ENCODE measurements at places on chromosomes 6 and 20.

DNA sequence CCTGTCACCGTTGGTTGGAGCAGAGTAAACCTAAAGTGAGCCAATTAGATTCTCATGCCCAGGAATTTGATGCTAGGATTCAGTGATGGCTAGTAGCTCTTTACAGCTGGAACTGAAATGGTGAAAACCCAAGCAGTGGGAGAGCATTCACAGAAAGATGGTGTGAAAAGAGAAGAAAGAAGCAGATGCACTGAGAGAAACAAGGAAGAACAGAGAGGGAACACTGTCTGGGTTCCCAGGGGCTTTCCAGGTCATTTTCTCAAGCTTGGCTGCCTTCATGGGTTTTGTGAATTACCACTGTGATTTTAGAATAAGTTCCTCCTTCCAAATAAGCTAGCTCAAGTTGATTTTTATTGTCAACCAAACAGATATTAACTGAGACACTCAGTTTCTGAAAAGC, 104.1 kb upstream of the AKIRIN2 start:
- DNase-seq, result no peak

GRCh38 chr6:35624341-35625070, 64.2 kb downstream of the FKBP5 start:
- DNase-seq, result no peak

GRCh38 chr6:122753688-122754056, 25.8 kb upstream of the FABP7 start:
- no peak for DNase-seq

DNA sequence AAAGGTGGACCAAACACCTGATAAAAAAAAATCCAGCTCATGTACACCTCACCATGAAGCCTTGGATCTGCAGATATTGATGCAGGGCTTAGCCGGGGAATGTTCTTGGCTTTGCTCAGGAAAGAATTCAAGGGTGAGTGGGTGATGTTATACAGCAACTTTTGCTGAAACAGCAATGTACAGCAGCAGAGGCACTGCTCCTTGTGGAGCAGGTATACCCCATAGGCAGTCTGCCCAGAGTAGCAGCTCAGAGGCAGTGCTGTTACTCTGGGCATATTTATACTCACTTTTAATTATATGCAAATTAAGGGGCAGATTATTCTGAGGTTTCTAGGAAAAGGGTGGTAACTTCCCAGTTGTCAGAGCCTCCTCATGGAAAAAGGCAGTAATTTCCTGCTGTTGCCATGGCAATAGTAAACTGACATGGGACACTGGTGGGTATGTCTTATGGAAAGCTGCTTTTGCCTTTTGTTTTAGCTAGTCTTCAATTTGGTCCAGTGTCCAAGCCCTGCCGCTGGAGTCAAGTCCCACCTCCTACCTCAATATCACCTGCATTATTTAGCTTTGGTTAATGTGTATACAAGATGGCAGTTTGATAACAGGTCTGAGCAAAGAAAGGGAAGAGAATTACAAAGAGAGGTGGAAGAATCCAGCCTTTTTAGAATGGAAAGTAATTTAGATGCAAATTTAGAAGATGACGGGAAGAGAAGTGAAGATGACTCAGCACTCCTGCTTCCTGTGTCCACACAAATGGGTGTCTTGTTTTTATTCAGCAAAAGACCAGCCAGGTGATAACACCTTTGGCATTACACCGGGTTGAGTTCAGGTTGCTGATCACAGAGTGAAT, 110.1 kb upstream of the JAG1 start:
- no peak for DNase-seq

DNA sequence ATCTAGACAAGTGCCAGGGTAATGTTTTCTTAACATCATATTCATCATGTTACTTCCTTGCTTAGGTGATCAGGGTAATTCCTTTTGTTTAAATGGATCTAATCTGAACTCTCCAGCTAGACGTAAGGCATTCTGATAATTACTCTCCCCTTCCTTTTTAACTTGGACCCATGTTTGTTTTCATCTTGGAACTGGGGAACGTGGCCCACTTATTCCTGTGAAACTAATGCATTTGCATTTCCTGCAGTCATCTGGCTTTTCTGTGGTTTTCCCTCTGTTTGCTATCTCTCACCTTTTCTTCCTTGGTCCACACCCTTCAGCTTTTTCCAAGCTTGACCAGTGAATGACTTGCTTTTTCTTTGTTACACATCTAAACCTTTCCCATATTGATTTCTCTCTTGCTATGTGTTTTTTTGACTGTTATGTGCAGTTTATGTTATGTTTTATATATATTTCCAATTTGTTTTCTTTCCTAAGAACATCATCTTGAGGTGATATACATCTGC, 33.3 kb downstream of the SLX4IP start:
- no peak for DNase-seq

DNA sequence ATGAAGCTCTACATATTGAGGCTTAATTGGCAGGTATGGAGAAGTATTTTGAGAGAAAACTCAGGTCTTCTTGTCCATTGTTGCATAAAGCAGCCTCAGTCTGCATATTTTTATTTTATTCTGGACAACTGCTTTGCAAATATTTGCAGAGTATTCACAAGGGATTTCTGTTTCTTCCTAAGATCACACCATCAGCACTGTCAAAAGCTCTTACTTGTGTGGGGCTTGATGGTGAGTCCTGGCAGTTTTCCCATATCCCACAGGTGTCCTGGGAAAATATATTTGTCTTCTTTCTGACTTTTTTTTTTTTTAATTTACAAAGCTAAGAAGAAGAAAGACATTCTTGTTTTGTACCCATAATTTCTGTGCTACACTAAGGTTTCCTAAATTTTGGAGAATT, 16.9 kb upstream of the MLIP start:
- DNase-seq, result no peak

GRCh38 chr6:73722318-73723060, 26.5 kb downstream of the CD109 start:
- no peak for DNase-seq

GRCh38 chr20:53224851-53225250, 252.7 kb downstream of the TSHZ2 start:
- DNase-seq, result no peak

DNA sequence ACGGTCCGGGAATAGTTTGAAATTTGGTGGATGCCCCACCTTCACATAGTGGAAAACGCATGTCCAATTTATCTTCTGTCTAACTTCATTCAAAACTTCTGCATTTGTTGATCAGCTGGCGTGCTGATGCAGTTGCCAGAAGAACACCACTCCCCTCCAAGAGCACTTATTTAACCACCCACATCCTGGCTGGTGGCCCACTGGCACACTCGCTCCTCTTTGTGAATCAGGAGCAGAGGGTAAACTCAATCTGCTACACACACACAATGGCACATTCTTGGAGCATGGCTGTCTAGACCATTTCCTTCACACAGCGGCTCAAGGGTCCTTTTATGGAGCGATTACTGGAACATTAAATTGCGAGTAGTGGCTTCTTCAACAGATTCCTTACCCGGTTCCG, 55.1 kb upstream of the CEP162 start:
- no peak for DNase-seq

Data from NCI-H460 (cell line).